ENCODE measurements at places on chromosomes 5 and 9.

DNA sequence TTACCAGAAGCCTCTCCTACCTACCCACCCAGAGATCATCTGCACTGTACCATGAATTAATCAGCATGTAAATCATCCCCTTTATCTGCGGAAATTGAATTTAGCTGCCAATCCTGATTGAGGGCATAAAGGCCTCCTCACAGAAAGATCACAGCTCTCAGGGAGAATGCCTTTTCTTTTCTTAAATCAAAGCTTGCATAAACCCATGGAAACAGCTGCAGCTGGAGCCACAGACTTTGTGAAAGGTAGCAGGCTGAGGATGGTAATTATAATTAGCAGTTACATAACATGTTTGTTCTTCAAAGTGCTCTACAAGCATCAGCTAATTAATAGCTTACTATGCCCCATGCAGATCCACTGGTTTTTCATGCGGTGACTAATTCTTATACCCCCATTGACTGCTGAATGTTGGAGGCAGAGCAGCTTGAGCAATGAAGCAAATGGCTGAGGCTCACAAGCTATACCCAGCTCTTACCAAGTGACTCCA lies 54.6 kb downstream of the SUSD1 start:
- no peak for DNase-seq

DNA sequence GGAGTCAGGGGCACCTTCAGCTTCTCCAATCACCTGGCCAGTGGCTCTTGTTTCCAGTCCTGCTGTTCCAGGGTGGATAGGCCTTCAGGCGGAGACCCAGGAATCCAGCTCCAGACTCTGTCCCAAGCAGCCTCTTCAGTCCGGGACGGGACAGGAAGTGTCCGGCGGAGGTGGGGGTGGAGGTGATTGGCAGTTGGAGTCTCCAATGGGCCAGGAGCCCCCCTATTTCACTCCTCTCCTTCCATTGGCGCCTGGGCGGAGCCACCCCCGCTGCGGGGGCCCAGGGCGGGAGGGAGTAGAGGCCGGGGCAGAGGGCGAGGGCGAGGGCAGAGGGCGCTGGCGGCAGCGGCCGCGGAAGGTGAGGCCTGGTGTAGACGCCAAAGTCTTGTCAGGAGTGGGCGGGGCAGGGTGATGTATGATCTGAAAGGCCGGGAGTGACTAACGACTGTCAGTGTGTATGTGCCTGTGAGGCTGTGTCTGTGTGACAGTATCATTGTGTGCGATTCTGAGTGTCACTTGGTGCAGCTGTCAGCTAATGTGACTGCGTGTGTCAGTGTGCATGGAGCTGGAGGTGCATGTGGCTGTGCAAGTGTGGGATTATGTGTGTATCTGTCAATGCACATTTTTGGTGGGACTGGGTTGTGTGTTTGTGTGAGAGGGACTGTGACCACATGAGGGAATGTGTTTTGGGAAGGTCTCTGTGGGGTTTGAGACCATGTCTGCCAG lies at the start of gene IL11RA:
Gene IL11RA (plus strand): TSS at position 310 of the 726 bp plus-strand sequence. CDS start 3,033 bp downstream, outside the sequence.
- DNase-seq = peak; percentile 79

GRCh38 chr9:128503870-128504269 lies 649 bp upstream of the GLE1 start:
- DNase-seq = no peak

- no peak for DNase-seq
Observed at GRCh38 chr9:127540664-127541041, 71.4 kb upstream of the STXBP1 start.

DNA sequence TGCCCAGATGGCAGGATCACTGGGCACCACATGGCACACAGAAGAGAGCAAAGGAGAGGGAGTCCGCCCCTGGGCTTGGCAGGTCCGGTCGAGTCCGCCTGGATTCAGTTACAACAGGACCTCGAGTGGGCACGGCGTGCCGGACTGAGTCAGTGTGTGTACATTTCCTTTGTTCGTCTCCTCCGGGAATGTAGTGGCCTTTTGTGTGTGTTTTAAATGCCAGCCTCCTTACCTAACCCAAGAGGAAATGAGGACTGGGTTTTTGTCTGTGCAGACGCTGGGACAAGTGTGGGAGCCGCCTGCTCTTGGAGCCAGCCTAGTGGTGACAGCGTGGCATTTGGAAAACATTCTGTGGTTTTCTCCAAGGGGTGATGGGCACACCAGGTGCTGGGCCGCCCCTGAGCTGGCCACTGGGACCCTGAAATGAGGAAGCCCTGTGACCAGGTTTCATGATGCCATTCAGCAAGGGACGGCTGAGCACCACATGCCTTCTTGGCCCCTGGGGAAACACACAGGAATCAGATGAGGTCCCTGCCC lies 9.6 kb downstream of the NEK6 start:
- peak; percentile 24 for DNase-seq

- DNase-seq = no peak
Observed at GRCh38 chr5:126650463-126650862, 49.7 kb downstream of the PHAX start.

DNA sequence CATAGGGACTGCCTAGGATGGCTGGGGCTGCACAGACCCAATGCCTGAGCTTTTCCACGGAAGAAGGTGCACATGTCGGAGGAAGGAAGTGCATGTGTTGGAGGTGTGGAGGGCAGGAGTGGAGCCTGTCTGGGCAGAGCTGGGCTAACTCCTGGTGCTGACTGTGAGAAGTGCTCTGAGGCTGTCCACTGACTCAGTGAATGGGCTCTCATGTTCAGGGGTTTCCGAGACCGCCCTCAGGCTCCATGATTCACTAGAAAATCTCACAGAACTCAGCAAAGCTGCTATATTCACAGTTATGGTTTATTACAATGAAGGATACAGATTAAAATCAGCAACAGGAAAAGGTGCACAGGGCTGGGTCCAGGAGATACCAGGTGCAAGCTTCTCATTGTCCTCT lies 37.2 kb downstream of the NTNG2 start:
- no peak for DNase-seq

DNA sequence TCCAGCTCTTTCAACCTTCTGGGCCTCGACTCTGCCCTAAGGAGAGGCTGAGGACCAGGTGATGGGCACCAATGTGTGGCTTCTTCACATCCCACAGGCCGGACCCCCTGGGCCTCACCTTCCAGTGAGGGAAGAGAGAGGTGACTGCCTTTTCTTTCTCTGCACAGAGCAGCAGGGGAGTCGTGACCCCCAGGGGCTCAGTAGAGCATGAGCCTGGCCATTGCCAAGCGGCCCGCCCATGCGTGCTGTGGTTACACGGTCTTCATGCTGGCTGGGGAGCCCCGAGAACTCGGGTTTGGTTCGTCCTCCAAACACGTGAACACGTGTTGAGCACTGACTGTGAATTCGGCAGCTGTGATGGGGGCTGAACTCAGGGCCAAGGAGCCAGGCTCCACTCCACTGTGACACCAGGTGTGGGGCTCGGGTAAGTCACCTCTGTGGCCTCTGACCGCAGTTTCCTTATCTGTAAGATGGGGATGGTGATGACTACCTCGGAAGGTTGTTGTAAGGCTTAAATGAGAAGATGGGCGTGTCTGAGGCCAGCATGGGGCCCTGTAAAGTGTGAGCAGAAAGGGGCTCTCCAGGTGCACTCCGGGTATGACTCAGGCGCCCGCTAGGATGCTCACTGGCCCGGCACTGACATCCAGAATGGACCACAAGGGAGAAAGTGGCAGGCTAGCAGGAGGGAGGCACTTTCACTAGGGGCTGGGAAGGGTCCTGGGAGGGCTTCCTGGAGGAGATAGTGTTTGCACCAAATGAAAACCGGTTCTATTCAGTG lies 13.4 kb upstream of the GRHPR start:
- DNase-seq = peak; percentile 95

GRCh38 chr5:180688330-180689070 lies 39.1 kb upstream of the FLT4 start:
- peak; percentile 37 for DNase-seq

GRCh38 chr9:98391867-98392266 lies 136.4 kb upstream of the TBC1D2 start:
- no peak for DNase-seq

DNA sequence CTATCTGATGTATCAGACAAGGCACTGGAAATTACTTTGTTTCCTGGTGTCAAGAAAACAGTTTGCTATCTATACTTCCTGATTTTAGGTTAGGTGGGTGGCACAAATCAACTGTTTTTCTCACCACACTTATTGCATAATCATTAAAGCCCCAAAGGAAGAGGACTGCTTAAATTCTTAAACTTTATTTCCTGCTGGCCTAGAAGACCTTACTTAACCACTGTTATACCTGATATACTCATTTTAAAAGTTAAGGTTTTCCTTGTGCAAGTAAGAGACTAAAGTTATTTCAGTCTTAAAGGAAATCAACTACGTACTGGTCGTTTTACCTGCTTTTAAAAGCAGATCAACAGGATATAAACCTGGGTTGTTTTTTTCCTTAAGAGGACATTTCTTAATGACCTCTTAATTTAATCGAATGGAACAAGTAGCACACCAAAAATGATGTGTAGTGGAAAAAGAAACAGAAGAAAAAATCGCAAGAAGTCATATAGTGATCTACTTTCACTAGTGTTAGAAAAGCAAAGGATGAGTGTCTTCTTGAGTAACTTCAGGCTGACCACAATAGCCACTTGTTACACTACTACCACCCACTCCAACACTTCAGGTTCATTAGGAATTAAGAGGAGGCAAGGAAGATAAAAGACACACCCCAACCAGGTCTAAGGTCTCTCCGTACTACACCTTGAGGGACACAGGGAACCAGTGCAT lies 974 bp downstream of the CLINT1 start:
- no peak for DNase-seq

GRCh38 chr9:121294866-121295661 lies 27.1 kb downstream of the GSN start:
- DNase-seq = no peak

DNA sequence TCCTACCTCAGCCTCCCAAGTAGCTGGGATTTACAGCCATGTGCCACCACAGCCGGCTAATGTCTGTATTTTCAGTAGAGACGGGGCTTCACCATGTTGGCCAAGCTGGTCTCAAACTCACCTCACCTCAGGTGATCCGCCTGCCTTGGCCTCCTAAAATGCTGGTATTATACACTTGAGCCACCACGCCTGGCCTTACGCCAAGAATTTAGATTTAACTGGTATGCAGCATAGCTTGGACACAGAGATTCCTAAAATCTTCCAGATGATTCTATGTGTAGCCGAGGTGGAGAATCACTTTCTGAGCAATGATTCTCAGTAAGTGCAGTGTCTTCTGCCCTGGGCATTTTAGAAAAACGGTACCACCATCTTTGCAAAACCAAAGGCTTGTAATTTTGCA lies 74.1 kb downstream of the HABP4 start:
- DNase-seq = no peak

DNA sequence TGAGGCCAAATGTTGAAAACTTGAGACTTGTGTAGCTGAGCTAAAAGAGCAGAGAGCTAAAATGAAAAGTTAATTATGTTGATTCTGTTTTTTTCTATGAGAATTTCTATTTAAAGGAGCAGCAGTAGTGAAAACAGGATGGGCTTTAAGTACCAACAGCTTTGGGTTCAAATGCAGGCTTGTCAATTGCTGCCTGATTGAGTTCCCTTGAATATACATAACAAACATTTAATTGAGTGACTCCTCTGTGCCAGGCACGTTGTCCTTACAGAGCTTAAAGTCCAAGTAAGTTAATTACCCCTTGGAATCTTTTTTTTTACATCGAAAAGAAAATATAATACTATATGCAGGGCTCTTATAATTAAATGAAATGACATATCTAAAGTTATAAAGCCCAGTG lies 38.5 kb downstream of the PPP2R2B start:
- no peak for DNase-seq

- no peak for DNase-seq
Observed at GRCh38 chr5:43627028-43627427, 24.0 kb downstream of the NNT start.

DNA sequence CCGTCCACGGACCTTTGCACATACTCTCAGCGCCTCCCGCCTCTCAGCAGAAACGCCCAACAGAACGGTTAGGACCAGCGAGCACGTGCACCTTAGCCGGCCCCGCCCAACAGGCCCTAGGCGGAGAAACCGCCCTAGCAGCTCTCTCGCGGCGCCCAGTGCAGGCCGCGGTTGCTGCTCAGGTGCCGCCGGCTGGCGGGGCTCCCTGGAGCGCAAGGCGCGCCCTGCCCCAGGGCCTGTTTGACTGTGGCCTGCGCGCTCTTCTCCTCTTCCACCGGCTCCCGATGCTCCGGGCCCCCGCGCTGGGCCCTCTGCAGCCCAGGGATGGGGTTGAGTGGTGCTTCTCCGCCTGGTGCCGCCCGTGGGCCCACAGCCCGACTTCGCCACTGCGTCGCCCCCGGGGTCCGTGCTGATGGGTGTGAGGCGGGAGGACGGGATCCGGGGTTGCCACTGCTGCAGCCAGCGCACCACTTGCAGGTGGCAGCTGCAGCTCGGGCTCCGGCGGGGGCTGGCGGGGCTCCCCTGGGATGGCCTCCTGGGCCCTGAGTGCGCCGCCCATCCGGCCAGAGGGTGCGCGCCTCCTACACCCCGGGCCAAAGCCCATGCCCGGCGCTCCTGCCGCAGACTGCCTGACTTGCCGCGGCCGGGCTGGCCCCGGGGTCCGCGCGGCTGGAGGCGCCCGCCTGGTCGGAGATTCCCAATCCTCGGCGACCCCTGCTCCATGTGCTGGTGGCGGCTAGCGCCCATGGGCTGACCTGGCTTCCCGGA lies 1889.4 kb upstream of the CDH9 start:
- DNase-seq = no peak

- no peak for DNase-seq
Observed at GRCh38 chr5:145941096-145941447, 4.7 kb downstream of the SH3RF2 start.

- DNase-seq = no peak
Observed at GRCh38 chr5:105767267-105767666, 1903.5 kb downstream of the EFNA5 start.

Measured in activated CD4-positive, alpha-beta memory T cell treated with anti-CD3 and anti-CD28 coated beads for 36 hours (primary cell).